Keratinocyte (primary cell): ENCODE measurements at places on chromosomes 1 and 21. TPM values are rescaled to one million over a fixed set of nuclear protein-coding genes. Genes with fewer than 3 reads are reported as not detected.

GRCh38 chr1:29962336-29962735 is 726.0 kb downstream of the PTPRU start:
- no peak for DNase-seq

GRCh38 chr1:119594376-119594775 is 53.7 kb downstream of the ZNF697 start:
- DNase-seq: no peak

DNA sequence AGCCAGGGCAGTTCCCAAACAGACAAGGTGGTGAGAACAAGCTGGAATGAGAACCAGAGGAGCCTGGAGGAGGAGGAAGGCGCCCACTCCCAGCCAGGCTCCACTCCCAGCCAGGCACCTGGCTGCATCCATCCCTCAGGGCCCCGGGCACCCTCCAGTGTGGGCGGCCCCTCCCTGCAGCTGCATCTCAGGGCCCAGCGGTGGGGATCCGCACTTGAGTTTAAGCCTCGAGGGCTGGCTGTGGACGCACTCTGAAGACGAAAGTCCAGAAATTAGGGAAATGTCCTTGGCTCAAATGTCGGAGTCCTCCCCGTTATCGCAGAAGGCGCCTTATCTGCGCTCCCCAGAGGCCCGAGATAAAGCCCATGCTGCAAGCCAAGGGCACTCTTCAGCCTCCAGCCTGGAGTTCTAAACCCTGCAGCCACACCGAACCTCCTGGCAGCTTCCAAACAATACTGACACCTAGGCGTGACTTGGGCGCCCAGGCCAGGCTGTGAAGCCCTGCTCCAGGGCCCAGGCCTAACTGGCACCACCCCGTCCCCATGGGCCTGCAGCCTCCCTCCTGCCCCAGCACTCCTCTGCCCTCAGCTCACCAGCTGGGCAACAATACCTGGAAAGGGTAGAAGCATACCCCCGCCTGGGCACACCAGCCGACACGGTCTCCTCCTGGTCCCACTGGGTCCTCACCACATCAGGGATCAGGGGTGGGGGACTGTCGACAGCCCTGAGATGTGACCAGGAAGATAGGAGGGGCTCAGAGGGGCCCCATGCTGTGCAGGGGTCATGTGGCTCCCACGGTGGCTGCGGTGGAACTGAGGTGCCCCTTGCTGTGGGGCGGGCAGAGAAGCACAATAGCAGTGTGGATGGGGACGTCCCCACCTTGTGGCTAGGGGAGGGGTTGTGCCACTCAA is 184.8 kb upstream of the VAMP3 start:
- DNase-seq: no peak

DNA sequence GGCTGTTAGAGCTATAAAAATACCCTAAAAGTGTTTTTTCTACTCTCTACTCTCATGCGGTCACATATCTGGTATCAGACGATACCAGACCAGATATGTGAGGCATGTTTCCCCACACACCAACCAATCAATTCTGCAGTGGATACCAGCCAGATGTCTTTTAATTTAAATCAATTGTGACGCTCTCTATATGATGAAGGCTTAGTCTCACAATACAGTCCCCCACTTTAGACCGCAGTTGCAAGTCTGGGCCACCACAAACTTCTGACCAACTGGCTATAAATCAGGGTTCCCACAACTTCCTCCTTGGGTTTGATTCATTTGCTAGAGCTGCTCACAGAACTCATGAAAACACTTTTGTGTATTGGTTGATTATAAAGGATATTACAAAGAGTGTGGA is 586.1 kb upstream of the ZP4 start:
- DNase-seq: no peak

- DNase-seq: peak; percentile 60
Observed at GRCh38 chr1:154326546-154327465, 1.5 kb downstream of the ATP8B2 start.

DNA sequence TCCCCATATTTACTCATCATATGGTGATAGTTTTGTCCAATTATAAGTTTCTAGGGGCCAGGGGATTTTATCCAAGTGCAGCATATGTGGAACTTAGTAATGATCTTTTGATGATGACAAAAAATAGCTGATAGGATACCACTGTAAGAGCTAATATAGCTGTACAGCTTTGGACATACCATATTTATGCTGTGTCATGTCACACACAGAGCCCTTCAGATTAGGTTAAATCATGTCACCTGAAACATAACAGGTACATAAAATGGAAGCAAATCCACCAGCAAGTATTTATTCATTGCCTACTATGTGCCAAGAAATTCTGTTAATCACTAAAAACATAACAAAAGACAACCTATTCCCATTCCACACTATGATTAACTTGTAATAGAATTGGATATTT is 82.8 kb upstream of the IPO9 start:
- no peak for DNase-seq

- DNase-seq: no peak
Observed at GRCh38 chr1:19710825-19711611, 46.3 kb downstream of the HTR6 start.

DNA sequence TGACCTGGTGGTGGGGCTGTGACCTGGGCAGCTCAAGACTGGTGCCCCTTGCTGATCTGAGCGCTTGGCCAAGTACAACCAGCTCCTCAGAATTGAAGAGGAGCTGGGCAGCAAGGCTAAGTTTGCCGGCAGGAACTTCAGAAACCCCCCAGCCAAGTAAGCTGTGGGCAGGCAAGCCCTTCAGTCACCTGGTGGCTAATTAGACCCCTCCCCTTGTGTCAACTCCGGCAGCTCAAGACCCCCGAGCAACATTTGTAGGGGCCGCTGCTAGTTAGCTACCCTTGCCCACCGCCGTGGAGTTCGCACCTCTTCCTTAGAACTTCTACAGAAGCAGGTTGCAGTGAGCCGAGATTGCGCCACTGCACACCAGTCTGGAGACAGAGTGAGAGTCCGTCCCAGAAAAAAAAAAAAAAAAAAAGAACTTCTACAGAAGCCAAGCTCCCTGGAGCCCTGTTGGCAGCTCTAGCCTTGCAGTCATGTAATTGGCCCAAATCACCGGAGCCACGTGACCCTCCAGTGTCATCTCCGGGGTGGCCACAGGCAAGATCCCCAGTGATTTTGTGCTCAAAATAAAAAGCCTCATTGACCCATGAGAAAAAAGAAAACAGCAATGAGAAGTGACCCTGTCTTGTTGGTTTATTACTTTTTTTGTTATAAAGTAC is 39.3 kb upstream of the LGALS8 start:
- no peak for DNase-seq

DNA sequence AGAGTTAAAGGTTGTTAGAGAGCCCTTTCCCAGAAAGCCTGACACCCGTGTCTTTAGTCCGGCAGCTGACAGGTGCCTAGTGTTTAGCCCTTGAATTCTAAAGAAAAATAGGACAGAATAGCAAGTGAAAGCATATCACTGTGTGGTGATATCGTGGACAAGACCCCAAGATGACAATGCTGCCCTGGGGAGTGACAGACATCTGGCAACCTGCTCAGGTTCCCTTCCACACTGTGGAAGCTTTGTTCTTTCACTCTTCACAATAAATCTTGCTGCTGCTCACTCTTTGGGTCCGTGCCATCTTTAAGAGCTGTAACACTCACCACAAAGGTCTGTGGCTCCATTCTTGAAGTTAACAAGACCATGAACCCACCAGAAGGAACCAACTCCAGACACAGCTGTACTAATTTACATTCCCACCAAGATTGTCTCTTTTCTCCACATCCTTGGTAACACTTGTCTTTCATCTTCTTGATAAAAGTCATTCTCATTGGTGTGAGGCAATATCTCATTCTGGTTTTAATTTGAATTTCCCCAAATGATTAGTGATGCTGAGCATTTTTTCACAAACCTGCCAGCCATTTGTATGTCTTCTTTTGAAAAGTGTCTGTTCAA is 107.6 kb upstream of the SGIP1 start:
- DNase-seq: no peak

Gene PLD5
- 6.3 to 7.2 TPM (median 6.9 TPM) in 3 replicates for polyA plus RNA-seq

Gene SMYD3
- polyA plus RNA-seq: 23.0 to 31.0 TPM (median 29.3 TPM) in 3 replicates

Gene IBA57
- 1.5 to 3.4 TPM (median 2.8 TPM) in 3 replicates for polyA plus RNA-seq
